ENCODE measurements at places on chromosomes 2 and 18.

DNA sequence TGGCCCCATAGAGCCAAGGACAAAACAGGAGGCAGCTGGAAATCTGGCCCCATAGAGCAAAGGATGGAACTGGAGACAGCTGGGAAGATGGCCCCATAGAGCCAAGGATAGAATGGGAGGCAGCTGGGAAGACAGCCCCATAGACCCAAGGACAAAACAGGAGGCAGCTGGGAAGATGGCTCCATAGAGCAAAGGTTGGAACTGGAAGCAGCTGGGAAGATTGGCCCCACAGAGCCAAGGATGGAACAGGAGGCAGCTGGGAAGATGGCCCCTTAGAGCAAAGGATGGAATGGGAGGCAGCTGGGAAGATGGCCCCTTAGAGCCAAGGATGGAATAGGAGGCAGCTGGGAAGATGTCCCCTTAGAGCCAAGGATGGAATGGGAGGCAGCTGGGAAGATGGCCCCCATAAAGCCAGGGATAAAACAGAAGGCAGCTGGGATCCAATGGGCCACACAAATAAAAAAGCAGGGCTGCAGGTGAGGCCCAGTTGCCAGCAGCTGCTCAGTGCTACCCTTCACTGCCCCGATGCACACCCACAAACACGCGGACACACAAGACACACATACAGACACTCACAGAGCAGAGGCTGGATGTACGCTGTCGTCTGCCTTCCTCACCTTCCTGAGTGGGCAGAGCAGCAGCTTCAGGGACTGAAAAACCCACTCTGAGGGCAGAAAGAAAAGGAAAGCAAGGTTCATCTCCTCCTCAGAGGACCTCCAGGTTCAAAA lies 505.4 kb upstream of the MYT1L start:
- DNase-seq, result no peak

DNA sequence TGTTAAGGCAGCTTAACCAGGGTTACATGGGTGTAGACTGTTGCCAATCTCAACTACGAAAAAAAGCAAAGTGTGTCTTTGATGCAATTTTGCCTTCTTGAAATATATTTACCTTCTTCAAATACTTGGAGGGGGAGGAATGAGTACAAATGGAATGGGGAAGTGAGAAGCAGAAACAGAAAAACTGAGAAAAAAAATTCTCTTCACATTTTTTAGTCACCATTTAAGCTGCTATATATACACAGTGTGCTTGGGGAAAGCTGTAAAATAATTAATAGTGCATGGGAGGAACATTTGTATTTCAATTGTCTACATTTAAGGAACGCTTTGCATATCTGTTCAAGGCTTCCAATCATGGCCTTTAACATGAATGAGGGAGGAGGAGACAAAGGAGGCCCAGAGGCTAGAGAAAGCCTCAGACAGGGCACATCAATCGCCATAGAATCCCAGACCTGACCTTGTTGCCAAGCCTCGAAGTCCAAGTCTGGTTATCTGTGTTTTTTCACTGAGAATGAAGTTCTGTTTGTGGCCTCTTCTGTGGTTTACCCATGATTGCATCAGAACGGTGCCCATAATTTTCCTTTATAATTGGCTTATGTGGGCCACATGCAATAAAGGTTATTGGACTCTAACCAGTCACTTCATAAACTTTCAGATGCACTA lies 158.6 kb downstream of the PIK3C3 start:
- DNase-seq, result no peak

- DNase-seq, result peak; percentile 18
Measured at GRCh38 chr2:241315879-241316631, at the start of gene SEPTIN2. TSS of gene SEPTIN2 (plus strand) at chr2:241315925. CDS start at chr2:241324233, 8,308 bp downstream.

DNA sequence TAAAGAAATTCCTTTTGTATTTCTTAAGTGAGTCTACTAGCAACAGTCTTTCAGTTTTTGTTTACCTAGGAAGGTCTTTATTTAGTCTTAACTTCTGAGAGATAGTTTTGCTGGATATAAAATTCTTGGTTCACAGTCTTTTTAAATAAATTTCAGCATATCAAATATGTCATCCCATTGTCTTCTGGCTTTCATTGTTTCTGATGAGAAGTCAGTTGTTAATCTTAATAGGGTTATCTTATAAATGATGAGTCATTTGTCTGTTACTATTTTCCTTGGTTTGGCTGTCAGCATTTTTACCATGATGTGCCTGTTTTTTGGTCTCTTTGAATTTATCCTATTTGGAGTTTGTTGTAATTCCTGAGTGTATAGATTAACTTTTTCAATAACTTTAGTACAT lies 129.3 kb downstream of the FAM210A start:
- no peak for DNase-seq

GRCh38 chr2:1011006-1011405 lies 60.4 kb downstream of the SNTG2 start:
- no peak for DNase-seq

DNA sequence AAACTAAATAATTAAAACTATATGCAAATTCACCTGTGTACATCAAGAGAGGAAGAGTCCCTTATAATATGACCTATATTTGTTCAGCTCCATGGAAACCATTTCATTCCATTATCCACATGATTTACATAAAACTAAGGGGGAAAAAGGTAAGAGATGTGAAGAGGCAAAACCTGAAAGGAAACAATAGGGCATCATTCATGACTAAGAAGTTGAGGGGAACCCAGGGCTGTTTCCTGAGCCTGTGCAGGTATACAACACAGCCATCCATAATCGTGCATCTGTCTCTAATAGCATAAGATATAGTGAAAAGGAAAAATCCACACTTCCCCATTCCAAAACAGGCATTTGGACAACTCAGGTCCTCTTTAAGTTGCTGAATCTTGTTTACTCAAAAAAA lies 151.3 kb downstream of the NR4A2 start:
- DNase-seq, result no peak

GRCh38 chr2:212153923-212154322 lies 384.7 kb downstream of the ERBB4 start:
- no peak for DNase-seq

- DNase-seq, result no peak
Measured at GRCh38 chr2:227152093-227152766, 11.8 kb downstream of the COL4A4 start.

DNA sequence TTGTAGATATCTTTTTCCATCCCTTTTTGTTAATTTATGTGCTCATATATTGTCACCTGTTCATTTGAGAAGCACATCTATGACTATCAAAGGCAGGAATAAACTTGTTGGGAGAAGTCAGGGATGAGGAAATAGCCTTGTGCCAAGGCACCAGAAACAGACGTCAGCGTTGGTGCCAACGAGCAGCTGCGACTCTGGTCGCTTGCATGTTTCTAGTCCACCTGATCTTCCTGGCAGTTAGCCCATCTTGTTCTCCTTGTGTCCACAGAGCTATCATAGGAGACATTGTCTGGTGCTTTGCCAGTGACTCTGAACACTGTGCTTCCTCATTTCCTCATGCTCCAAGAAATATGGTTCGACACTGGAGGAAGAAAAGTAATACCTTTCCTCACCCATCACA lies 374.4 kb downstream of the PTPRM start:
- peak; percentile 97 for DNase-seq

- DNase-seq, result peak; percentile 52
Measured at GRCh38 chr2:6184532-6185292, 492.5 kb downstream of the SOX11 start.

DNA sequence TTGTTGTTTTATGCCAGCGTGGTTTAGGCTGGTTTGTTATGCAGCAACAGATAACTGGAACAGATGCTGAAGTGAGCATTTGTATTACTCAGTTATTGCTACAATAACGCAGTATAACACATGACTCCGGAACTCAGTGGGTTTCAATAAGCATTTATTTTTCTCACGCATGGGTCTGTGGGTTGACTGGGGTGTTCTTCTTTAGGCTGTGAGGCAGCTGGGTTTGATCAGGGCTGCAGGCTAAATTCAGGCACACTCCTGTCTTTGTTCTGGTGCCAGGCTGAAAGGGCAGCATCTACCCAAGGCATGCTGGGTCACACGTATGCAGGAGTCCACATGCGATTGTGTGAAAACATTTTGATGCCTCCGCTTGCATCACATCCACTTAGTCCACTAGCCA lies 3.8 kb upstream of the SLC1A4 start:
- DNase-seq, result no peak

- DNase-seq, result no peak
Measured at GRCh38 chr2:108348816-108349570, 28.8 kb upstream of the SULT1C4 start.

- no peak for DNase-seq
Measured at GRCh38 chr2:168811696-168812095, 9.3 kb downstream of the NOSTRIN start.

GRCh38 chr2:46097714-46098480 lies 199.3 kb upstream of the EPAS1 start:
- no peak for DNase-seq

- DNase-seq, result no peak
Measured at GRCh38 chr2:112157472-112157871, 19.3 kb downstream of the FBLN7 start.

DNA sequence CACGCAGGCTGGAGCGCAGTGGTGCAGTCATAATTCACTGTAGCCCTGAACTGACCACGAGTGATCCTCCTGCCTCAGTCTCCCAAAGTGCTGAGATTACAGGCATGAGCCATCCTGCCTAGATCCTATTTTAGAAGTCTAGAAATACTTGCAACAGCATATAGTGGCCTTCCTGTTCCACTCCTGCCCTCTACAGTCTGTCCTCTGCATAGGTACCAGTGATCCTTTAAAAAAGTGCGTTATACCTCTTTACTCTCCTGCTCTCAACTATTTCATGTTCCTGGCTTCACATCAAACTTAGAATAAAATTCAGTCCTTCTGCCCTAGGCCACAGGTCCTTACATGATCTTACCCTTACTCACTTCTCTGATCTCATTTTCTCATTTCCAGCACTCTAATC lies 6.0 kb downstream of the COMMD1 start:
- no peak for DNase-seq

GRCh38 chr18:44799382-44799906 lies 118.8 kb downstream of the SETBP1 start:
- DNase-seq, result no peak

DNA sequence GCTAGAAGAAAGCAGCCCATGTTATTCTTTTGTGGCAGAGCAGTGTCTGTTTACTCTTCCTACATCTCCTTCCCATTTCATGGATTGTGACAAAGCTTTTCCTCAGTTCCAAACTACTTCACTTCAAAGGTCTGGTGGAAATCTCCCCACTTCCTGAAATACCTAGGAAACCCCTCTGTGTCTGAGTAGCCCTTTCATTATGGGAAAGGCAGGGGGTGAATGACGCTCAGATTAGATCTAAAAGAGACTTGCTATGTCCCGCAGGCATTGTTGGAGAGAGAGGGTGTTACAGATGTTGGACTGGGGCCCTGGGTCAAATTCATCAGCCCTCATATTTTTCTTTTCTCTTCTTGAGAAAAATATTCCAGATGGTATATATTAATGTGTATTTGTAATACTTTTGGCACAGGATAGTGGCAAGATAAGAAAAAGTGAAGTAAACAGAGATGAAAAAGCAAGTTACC lies 675.0 kb downstream of the IRS1 start:
- DNase-seq, result no peak

GRCh38 chr2:102449370-102449974 lies 23.6 kb upstream of the SLC9A4 start:
- DNase-seq, result no peak

DNA sequence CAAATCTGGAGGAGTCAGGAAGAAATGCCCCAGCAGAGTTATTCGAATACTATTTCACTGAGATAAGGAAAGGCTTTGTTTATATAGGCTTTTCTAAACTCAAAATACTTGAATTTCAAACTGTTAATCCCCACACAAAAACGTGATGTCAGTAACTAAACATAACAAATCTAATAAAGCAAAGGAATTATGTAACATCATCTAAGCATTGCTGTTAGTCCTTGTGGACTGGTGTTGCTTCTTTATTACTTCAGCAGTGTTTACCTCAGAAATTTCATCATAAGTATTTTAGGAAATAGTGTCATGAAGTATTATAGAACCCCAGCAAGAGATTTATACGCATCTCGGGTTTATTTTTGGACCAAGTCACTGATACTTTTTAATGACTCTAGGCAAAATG lies 19.7 kb upstream of the SANBR start:
- DNase-seq, result no peak

DNA sequence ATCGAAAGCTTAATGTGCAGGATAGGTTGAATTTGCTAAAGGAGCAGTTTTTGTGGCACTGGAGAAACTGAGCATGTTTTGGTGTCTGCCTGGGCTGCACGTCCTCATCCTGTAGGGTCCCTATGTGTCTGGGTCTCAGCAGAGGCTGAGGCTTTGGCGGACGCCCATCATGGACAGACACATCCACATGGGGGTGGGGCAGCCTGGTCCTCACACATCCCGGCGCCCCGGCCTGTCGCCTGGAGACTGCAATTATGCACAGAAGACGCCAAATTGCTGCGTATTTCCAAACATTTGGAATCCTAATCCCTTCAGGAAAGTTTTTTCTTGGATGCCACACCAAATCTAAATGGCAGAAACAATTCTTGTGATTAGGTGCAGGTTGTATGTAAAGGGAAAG lies 128.2 kb upstream of the TWIST2 start:
- DNase-seq, result no peak

GRCh38 chr18:70426818-70427217 lies 138.0 kb downstream of the SOCS6 start:
- no peak for DNase-seq

DNA sequence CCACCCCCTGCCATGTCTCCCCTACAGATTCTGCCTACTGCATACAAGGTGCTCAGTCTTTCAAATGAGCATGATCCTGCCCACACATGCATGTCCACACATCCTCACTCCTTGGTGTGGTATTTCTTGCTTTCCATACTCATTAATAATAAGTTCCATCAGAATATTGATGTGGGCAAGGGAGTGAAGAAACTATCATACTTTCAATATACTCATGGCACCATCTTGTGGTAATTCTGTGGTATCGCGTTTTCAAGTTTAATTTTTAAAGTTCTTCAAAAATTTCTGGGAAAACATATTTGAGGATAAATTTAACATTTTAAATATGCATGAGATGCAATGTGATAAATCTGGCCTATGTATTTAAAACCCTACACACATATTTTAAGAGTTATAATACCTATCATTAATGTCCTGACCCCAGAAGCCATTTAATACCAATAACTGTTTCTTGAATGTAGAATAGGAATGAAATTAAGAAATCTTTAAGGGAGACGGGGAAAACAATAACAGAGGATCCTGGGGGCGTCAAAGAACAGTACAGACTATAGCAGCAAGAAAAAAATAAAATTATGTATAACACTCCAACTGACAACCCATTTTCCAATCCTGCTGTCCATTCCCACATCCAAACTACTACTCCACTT lies 110.1 kb downstream of the ZNF385B start:
- no peak for DNase-seq

- no peak for DNase-seq
Measured at GRCh38 chr2:11797846-11798245, 51.4 kb downstream of the LPIN1 start.

DNA sequence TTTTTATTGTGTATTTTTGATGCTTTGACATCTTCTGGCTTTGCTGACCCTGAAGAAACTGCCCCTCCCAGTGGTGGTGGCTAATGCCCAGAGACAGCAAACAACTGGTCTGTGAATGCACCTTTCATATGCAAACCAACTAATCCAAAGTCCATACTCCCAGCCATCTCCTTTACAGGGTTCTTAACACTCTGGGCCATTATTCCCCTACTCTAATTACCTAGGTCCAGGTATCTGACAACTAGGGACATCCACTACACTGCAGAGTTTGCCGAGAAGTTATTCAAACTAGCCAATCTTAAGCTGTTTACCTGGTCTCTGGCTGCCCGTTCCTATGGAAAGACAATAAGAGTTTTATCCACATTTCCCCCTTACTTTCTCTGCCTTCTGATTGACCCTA lies 73.6 kb downstream of the FSHR start:
- no peak for DNase-seq

GRCh38 chr2:235170536-235171521 lies 219.0 kb downstream of the SH3BP4 start:
- peak; percentile 39 for DNase-seq

Measured in SHP77 treated with DMSO at 0.1 percent for 48 hours (cell line).